Hindlimb muscle (tissue), 1 donor: ENCODE measurements at places on chromosomes 16 and 17.

DNA sequence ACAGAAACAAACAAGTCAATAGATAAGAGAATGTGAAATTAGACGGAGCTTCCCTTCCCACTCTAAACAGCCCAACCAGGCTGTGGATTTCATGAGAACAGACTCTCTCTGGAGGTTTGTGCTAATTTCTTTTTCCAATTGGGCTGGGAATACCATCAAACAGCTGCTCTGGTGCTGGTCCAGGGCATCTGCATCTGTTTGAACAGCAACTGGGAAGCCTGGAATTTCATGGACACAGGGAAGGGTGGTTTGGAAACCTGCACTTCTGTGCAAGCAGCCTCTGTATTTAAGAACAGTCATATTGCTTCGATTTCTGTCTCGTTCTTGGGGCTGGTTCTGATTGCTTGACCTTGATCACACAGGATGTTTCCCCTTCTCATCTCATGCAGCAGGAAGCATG is 88.7 kb downstream of the FOXL1 start:
- peak; percentile 59 for DNase-seq

GRCh38 chr17:50611634-50612033 is 23.0 kb upstream of the ABCC3 start:
- no peak for DNase-seq

DNA sequence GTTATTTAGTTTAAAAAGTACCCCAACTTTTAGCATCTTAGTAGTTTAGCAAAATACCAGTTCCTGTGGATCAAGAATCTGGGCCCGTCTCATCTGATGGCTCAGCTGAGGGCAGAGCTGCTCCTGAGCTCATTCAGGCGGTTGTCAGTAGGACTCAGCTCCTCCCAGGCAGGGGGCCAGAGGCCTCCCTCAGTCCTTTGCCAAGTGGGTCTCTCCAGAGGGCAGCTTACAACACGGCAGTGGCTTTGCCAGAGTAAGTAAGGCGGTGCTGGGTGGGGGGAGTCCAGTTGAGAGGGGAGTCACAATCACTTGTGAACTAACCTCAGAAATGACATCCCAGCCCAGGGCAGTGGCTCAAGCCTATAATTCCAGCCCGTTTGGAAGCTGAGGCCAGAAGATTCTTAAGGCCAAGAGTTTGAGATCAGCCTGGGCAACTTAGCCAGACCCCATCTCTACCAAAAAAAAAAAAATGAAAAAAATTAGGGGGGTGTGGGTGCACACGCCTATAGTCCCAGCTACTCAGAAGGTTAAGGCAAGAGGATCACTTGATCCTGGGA is 81.5 kb upstream of the MED9 start:
- no peak for DNase-seq

DNA sequence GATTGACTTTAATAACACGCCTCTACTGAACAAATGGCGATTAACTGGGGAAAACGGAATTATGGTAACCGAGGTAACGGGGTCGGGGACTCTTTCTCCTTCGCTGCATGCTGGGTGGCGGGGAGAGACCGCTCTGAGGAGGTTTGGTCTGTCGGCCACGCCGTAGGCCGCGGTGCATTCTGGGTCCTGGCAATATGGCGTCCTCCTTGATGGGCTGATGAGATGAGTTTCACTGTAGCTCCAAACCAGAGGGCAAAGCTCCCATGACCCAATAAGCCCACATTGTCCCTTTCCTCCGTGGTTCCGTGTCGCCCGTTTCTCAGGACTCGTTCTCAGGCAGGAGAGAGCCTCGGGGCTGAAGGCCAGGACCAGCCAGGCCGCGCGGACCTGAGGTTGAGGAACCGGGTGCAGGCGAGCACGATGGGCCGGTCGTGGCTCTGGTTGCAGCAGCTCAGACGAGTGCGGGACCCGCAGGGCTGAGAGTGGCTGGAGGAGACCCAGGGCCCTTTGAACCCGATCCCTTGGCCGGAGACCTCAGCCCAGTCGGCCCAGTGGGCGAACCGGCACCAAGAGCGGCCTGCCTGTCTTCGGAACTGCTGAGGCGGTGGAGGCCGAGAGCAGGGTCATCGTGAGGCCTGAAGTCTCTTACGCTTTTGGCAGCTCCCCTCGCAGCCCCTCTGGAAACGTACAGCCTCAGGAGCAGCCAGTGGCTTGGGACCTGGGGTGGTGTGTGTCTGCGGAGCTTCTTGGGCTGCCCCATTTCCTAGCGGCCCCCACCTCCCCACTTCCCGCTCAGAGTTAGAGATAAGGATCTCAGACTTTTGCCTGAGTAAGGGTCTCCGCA is at the start of gene RPTOR:
Gene RPTOR, plus strand, starts transcription at position 184 of the 844 bp plus-strand sequence. CDS start 792 bp downstream, outside the sequence.
- peak; percentile 95 for DNase-seq

DNA sequence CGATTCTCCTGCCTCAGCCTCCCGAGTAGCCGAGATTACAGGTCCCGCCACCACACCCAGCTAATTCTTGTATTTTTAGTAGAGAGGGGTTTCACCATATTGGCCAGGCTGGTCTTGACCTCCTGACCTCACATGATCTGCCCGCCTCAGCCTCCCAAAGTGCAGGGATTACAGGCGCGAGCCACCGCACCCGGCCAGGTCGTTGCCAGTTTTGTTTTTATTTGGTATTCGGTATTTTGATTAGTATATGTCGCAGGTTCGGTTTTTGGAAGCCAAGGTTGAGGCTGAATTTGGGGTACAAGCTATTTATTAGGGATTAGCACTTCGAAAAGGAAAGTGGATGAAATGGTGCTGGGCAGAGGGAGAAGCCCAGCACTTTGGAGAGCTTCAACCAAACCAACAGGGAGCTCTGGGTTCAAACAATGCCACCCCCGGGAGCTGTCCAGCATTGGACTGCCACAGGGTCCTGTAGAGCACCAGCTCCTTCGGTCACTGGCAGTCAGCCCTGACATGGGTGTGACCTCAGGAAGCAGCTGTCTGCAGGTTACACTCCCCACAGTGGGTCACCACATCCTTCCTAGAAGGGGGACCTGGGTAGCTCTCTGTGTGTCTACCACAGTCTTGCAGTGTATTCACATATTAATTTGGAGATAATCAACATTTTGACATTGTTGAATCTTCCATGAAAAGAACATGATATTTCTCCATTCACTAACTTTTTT is 1.5 kb upstream of the CLEC10A start:
- DNase-seq: no peak

- no peak for DNase-seq
These were observed 8.8 kb downstream of the BPTF start for GRCh38 chr17:67833946-67834631.
